ENCODE measurements at places on chromosomes 5 and 9.

GRCh38 chr9:77013206-77013931 lies 6.1 kb upstream of the FOXB2 start:
- DNase-seq = no peak

- DNase-seq = no peak
Measured at GRCh38 chr5:79849061-79849460, 142.0 kb downstream of the MTX3 start.

DNA sequence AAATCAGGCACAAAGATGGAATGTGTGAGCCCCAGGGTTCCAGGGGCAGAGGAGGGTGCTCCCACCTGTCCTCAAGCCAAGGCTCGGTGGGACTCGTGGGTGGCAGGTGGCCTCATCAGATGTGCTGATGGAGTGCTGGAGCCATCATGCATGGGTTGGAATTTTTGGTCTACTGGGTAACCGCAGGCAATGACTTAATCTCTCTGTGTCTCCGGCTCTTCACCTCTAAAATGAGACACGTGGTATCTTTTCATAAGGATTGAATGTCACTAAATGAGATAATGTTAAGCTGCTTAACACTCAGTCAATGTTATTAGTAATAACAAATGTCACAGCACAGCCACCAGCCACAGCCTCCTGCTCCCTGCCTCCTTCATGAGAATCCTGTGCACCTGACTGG lies 245.5 kb downstream of the HSPA4 start:
- DNase-seq = no peak

DNA sequence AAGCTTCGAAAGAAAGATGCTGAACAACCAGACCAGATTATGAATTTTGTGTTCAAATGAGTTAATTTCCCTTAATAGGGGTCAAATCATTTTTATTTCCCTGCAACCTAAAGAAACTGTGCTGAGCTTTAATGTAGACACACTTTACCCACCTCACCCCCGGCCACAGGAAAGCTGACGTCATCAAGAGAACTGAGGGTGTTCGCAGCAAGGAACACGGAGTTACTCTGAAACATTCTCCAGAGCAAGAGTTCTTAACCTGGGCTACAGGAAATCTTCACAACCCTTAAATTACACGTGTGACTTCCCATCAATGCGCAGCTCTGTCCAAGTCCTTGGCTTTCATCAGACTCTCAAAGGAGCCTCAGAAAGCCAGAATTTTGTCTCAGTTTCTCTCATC lies 116.3 kb downstream of the COL23A1 start:
- no peak for DNase-seq

- no peak for DNase-seq
Measured at GRCh38 chr5:154242442-154242841, 51.9 kb downstream of the GALNT10 start.

Data from NCI-H146 (cell line).